ENCODE measurements at places on chromosomes 16 and 17.

GRCh38 chr16:29694384-29695195 is 15.6 kb downstream of the QPRT start:
- no peak for DNase-seq

GRCh38 chr16:8682551-8683259 is 8.3 kb downstream of the ABAT start:
- no peak for DNase-seq

GRCh38 chr16:30941600-30942425 is 7.1 kb upstream of the ORAI3 start:
- DNase-seq = no peak

DNA sequence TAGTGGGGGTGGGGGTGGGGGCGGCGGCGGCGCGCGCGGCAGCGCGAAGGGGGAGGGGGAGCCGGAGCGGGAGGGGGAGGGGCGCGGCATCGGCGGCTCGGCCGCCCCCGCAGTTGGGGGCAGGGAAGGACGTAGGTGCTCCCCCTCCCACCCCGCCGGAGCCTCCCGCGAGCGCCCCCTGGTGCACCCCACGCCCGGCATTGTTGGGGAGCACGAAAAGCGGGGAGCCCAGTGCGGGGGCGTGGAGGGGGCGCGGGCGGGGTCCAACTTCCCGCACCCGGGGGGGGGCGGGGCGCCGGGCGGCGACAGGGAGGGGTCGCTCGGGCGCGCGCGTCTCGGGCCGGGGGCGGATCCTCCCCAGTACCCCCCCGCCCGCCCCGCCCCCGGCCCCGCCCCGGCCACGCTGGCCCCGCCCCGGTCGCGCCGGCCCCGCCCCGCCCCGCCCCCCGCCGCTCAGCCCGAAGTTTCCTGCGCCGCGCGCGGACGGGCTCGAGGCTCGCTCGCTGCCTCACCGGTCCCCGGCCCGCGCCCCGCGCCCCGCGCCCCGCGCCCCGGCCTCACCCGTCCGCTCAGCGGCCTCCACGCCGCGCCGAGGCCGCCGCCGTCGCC is at the start of gene CACNA1H:
TSS of gene CACNA1H (plus strand) at position 456 of the 609 bp plus-strand sequence. CDS start 632 bp downstream, outside the sequence.
- no peak for DNase-seq

DNA sequence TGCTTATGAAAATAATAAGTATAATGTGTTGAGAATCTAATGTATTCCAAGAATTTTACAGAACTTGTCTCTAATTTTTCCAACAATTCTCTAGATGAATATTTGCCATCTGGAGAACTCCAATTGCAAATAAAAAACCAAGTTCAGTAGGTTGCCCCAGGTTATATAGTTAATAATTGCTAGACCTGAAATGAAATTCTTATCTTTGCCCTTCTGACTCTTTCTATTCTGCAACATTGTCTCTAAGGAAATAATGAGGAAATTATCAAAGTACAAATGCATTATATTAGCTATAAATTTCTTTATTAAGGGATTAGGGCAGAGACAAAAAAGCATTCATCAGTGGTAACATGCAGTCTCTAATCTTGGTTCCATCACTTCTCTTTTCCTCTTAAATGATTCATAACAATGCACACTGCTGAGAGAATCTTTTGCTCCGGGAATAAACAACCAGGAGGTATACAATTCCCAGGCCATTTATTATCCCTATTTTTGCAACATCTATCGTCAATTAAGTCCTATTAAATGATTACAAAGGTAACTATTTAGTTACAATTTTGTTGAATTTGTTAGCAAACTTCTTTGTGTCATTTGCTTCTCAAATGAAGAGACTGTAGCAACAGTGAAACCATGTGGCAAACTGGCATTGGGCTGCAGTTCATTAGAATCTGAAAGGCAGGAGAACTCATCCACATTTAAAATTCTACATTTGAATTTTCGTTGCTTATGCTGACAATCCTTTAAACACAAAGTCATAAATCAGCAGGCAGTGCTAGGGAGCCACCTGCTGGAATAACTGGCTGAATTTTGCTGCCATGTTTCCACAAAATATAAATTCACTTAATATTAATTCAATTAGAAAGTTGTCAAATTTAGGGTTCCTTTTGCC is 349.6 kb downstream of the KIF2B start:
- no peak for DNase-seq

GRCh38 chr17:5127910-5128309 is 12.1 kb downstream of the USP6 start:
- no peak for DNase-seq

Data from NCI-H524 treated with DMSO at 0.1 percent for 48 hours (cell line).